Nasal cavity respiratory epithelium epithelial cell of viscerocranial mucosa (primary cell): ENCODE measurements at places on chromosomes 7 and 10. TPM values are rescaled to one million over a fixed set of nuclear protein-coding genes. Genes with fewer than 3 reads are reported as not detected.

CRTAC1 gene
- total RNA-seq, result 0.14 TPM in 1 of 2 replicates, not detected in the other

RET gene
- 0.68 and 0.85 TPM in 2 replicates for total RNA-seq

ELN gene
- total RNA-seq, result 0.14 TPM in 1 of 2 replicates, not detected in the other

CFAP58 gene
- total RNA-seq, result 0.34 and 0.36 TPM in 2 replicates

C10orf95 gene
- 2.1 and 4.4 TPM in 2 replicates for total RNA-seq
